CD4-positive, alpha-beta T cell (primary cell): ENCODE measurements at places on chromosomes 7 and 10. TPM values are rescaled to one million over a fixed set of nuclear protein-coding genes. Genes with fewer than 3 reads are reported as not detected.

- DNase-seq: no peak
These were observed 68.7 kb upstream of the AASS start for GRCh38 chr7:122212754-122213153.

- DNase-seq: no peak
These were observed 405.6 kb downstream of the TCERG1L start for GRCh38 chr10:130905921-130906320.

Gene KNDC1
- not detected for total RNA-seq

Gene ABCF2
- total RNA-seq: 12.3 TPM

DNA sequence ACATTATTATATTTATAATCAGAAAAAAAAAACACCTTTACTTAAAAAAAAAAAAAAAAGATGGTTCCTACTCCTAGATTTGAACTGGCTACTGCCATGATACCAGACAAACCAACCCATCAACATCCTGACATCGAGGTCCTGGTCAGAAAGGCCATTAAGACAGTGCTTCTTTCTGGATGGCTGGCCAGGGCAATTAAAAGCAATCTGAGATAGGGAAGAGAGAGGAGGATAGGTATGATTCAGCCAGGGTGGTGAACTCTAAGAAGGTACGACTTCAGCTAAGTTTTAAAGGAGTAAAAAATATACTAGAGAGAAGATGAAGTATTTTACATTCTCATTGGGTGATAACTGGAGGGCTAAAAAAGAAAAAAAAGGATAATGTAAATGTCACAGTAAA is 139.0 kb downstream of the DOCK4 start:
- no peak for DNase-seq

DNA sequence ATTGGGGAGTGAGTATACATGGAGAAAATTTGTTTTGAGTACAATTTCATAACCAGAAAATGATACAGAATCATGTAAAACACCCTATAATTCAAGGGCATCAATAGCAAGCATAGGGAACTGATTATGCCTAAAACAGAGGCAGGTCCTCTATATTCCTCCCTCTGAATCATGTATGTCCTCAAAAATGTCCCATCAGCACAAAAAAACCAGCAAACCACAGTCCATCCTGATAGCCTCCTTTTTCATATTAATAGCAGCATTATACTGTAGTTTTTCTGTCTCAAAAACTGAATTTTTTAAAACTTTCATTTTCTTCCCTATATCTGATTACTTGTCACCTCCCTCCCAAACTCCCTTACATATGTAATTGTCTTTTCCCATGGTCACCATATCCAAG is 1057.3 kb downstream of the CNTNAP2 start:
- DNase-seq: no peak

DNA sequence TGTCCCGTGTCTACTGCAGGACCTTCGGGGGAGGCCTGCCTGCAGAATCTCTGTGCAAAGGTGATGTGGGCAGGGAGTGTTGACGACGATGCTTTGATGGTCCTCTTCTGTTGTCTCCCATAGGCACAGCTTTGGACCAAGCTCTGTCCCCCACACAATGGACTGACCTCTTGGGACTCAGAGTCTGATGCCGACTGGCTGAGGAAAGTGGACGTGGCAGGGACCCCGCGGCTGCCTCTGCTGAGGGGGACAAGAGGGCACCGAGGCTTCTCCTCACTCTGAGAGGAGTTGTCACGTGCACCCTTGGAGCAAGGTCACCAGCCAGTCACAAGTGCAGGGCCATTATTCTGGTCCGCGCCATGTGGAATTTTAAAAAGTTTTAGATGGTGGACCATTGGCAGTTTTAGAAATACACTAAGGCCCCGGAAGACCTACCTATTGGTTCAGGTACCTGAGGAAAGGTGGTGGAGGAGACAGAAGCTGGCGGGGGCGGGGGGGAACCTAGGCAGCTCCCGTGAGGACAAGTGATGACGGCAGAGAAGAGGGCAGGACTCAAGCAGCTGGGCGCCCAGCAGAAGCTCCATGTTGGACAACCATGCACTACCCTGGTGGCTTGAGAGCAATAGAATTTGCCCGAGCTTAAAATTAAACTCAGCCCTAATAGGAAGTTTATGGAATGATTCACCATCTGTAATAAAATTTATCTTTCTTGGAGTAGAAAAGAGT is 331.4 kb downstream of the PTPRN2 start:
- no peak for DNase-seq
